Eye (tissue), 1 donor: ENCODE measurements at places on chromosomes 2 and 18.

GRCh38 chr2:232532419-232532818 is 6.5 kb downstream of the CHRND start:
- no peak for DNase-seq

GRCh38 chr2:63755965-63756364 is 85.7 kb upstream of the UGP2 start:
- DNase-seq = peak; percentile 54

- DNase-seq = peak; percentile 85
Measured at GRCh38 chr2:240791821-240792628, 28.0 kb downstream of the KIF1A start.

DNA sequence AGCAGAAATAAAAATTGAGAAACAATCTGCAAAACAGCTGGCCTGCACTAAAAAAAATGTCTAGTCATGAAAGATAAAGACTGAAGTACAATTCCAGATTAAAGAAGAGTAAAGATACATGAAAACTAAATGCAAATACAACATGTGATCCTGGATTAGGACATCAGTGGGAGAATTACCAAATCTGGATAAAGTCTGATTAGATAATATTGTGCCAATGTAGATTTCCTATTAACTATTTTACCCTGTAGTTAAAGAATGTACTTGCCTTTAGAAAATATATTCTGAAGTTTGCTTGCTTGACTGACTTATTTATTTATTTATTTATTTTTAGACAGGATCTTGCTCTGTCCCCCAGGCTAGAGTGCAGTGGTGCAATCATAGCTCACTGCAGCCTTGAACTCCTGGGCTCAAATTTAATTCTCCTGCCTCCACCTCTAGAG is 58.7 kb downstream of the ASXL2 start:
- DNase-seq = no peak

- no peak for DNase-seq
Measured at GRCh38 chr2:62304429-62305417, 108.8 kb downstream of the B3GNT2 start.

DNA sequence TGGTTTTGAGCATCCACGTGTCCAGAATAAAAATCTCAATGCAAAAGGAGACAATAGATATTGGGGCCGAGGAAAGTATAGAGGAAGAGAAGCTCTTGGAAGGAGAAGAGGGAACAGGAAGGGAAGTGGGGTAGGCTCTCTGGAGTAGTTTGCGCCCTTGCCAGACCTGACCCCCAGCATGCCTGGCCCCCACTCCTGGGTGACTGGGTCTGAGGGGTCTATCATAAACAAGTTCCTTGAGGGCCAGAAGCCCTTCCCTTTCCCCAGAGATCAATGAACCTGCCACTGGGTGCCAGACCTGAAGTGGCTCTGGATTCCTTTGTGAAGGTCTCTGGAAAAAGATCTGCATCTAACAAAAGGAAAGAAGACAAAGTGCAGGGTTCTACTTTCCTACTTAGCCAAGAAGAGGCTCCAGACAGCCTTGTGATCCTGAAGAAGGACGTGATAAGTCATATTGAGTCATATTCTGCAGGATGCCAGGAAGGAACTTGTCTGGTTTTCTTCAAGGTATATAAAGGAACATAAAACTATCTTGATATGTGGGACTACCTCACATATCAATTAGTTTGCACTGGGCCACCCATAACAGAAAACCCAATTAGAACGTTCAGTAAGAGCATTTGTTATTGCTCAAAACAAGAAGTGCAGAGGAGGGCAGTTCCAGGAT is 18.7 kb upstream of the ATOH8 start:
- DNase-seq = no peak

GRCh38 chr2:178844269-178844668 is 37.0 kb upstream of the TTN start:
- DNase-seq = peak; percentile 4
